Right lobe of liver (tissue), 6 donors: ENCODE measurements at places on chromosomes 6 and 20.

- DNase-seq = no peak
Measured at GRCh38 chr6:6533176-6533575, 55.3 kb upstream of the LY86 start.

GRCh38 chr6:88586371-88587149 is 376.9 kb downstream of the RNGTT start:
- DNase-seq = no peak

DNA sequence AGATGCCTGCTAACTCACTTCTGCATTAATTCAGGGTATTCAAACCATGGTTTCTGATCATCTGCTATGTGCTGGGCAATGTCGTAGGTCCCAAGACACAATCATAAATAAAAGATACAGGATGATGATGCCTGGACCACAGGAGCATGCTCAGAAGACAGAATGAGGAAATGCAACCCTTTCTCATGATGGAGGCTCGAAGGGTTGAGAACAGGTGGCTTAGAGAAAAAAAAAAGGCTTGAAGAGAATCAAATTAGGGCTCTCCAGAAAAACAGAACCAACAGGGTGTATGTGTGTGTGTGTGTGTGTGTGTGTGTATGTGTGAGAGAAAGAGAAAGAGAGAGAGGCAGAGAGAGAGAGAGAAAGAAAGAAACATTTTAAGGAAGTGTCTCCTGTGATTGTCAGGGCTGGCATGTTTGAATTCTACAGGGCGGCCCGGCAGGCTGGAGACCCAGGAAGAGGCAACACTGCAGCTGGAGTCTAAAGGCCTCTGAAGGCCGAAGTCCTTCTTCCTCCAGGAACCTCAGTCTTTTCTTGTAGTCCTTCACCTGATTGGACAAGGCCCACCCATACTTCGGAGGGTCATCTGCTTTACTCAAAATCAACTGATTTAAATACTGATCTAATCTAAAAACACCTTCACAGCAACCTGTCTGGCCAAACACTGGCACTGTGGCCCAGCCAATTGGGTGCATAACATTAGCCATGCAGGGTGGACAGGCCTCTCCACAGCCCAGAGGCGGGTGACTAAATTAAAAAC is 143.8 kb downstream of the ERMARD start:
- no peak for DNase-seq

- no peak for DNase-seq
Measured at GRCh38 chr20:34131491-34131890, 19.4 kb upstream of the EIF2S2 start.

DNA sequence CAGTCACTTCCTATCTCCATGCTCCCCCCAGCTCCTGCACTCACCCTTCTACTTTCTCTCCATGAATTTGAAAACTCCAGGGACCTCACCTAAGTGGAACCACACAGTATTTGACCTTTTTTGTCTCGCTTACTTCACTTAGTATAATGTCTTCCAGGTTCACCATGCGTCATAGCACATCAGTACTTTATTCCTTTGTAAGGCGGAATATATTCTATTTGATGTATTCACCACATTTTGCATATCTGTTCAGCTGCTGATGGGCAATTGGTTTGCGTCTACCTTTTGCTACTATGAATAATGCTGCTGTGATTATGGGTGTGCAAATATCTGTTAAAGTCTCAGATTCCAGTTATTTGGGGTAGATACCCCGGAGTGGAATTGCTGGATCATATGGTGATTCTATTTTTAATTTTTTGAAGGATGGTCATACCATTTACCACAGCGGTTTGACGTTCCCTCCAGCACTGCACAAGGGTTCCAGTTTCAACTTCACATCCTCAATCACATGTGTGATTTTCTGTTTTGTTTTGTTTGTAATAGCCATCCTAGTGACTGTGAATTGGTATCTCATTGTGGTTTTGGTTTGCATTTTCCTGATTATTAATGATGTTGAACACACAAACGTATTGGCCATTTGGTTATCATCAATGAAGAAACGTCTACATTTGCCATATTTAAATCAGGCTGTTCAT is 20.3 kb upstream of the SYNDIG1 start:
- no peak for DNase-seq

DNA sequence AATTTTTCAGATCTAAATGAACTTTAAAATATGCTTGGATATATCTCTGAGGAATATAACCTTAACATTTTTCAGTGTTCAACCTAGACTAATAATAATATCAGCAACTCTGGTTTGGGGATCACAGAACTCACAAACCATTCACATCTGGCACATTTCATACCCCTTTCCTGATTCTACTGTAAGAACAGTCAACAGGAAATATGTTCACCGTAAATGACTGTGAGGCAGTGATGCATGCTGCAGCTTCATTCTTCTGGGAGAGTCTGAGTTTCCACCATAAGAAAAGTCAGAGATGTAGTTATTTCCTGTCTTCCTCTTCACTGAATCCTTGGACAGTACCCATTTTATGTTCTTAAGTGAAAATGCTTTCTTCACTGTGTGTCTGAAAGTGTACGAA is 134.2 kb upstream of the IFNGR1 start:
- DNase-seq = no peak

GRCh38 chr6:29924731-29925130 is 17.6 kb upstream of the HLA-A start:
- DNase-seq = peak; percentile 39

DNA sequence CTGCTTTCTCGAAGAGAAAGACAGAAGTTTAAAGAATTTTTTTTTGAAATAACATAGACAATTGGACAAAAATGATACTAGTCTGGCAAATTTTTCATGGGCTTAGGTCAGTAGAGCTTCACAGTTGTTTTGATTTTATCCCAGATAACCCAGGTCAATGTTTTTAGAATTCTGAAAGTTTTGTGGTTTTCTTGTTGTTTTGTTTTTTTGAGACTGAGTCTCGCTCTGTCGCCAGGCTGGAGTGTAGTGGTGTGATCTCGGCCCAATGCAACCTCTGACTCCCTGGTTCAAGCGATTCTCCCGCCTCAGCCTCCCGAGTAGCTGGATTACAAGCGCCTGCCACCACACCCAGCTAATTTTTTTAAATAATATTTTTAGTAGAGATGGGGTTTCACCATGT is 22.8 kb downstream of the KIF13A start:
- no peak for DNase-seq

DNA sequence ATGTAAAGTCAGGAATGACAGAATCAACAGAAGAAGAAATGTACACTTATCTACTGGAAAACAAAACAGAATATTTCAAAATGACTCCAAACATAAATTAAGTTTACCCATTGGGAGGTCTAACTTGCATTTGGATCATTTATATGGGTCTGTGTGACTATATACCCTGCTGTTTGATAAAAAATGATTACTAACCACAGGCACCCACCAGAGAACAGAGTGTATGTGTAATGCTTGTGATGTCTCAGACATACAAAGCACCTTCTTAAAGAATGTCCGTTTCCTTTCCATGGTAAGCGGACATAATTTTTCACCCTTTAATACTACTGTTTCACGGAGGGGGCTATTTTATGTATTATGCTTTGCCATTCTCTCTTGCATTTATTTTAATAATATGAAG is 19.2 kb downstream of the SIM1 start:
- no peak for DNase-seq

- DNase-seq = no peak
Measured at GRCh38 chr6:156650896-156651390, 126.2 kb upstream of the ARID1B start.

DNA sequence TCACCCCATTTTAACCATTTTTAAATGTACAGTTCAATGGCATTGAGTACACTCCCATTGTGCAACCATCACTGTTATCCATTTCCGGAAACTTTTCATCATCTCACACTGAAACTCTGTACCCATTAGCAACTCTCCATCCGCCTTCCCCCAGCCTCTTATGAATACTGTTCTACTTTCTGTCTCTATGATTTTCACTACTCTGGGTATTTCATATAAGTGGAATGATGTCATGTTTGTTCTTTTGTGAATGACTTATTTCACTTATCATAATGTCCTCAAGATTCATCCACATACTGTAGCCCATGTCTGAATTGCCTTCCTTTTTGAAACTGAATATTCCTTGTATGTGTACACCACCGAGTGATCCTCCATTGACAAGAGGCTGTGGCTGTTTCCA is 92.9 kb upstream of the TOX2 start:
- DNase-seq = no peak

GRCh38 chr6:154370545-154370944 is 13.9 kb upstream of the IPCEF1 start:
- DNase-seq = no peak

- DNase-seq = no peak
Measured at GRCh38 chr6:74166849-74167248, 470.8 kb downstream of the CD109 start.

DNA sequence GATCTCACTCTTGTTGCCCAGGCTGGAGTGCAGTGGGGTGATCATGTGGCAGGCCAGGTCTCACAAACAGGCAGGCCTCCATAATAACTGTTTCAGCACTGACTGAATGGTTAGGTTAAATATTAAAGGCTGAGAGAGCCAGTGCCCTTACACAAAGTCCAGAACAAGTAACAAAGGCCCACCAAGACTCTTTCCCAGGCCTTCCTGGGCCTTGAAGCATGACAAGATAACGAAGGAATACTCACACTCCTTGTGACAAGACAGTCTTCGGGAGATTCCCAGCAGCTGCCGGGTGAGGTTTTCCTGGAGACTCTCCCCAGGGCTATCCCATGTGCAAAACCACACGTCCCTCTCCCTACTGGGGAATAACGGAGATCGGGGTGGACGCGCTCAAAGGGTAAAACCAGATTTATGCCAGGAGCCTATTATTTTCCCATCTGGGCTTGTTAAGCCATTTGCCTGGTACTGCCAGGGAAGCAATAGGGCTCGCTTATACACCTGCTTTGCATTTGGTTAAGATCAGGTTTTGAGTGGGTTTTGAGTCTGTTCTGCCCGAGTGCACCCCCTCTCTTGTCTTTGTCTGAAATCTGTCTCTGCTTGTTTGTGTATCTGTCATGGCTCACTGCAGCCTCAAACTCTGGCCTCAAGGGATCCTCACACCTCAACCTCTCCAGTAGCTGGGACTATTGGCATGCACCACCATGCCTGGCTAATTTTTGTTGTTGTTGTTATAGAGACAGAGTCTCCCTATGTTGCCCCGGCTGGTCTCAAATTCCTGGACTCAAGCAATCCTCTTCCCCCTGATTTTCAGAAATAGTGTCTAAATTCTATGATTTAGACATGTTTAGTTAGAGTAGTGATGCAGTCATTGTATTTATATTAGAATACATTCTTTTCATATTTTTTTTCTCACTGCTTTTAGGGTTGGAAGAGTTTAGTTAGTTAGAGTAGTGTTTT is 1.4 kb upstream of the ENPP3 start:
- no peak for DNase-seq

GRCh38 chr20:4717816-4718570 is 3.7 kb upstream of the PRND start:
- DNase-seq = no peak

GRCh38 chr6:162195441-162195840 is 532.1 kb downstream of the PRKN start:
- DNase-seq = no peak

- DNase-seq = no peak
Measured at GRCh38 chr6:111441678-111442243, 41.3 kb downstream of the REV3L start.

- no peak for DNase-seq
Measured at GRCh38 chr6:168951217-168951616, 302.4 kb downstream of the THBS2 start.

- DNase-seq = no peak
Measured at GRCh38 chr6:137696765-137697164, 170.3 kb upstream of the TNFAIP3 start.

DNA sequence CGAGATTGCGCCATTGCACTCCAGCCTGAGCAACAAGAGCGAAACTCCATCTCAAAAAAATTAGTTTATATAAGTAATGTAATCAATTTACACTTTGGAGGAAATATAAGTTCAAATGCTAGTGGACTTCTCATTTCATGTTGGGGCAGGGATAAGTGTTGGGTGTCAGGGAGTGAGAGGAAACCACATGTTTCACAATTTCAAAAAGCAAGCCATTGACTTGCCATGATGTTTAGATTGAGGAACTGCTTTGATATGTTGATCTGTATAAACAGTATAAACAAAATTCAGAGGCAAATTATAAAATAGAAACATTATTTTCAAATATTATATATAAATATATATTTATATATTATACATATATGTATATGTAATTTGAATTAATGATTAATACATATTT is 42.7 kb downstream of the FILIP1 start:
- no peak for DNase-seq

DNA sequence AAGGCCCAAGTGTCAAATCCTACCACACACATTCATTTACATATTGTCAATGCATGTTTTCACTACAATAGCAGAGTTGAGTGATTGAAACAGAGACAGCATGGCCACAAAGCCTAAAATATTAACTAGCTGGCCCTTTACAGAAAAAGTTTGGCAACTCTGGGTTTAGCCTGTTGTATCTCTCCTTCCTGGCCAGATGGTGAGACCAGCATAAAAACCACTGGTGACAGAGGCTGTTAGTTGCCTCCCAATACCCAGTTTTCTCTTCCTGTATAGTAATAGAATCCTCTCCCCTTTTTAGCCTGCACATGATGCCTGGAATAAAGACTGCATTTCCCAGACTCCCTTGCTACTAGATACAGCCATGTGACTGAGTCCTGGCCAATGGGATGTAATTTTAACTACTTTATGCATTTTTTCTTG is 100.0 kb upstream of the TAB2 start:
- DNase-seq = no peak

DNA sequence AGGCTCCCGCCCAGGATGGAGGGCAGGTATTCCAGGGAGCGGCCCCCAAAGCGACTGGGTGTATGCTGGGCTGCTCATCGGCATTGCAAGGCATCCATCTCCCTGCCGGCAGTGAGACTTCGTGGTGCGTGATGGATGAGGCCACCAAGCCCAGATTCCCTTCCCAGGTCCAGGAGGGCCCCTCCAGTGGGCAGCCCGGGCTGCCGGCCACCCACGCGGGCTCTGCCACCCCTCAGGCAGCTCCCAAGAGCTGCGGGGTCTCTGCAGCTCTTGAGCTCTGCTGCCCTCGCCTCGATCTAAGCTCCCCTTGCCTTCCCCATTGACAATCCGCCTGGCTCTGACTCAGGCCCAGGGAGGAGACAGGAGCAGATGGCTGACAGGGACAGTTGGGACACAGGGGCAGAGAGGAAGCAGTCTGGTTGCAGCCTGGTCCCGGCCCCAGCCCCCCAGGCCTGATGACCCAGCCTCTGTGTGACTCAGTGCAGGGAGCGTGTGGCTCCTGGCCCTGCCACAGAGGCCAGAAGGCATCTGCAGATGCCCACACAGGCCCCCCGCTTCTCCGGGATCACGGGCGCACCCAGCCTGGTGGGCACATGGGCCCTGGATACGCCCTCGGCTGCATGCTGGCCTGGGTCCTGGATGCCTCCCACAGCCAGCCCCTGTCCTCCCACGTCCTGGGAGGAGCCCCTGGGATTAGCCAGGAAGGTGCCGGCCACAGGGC is 33.0 kb downstream of the SLCO4A1 start:
- no peak for DNase-seq

DNA sequence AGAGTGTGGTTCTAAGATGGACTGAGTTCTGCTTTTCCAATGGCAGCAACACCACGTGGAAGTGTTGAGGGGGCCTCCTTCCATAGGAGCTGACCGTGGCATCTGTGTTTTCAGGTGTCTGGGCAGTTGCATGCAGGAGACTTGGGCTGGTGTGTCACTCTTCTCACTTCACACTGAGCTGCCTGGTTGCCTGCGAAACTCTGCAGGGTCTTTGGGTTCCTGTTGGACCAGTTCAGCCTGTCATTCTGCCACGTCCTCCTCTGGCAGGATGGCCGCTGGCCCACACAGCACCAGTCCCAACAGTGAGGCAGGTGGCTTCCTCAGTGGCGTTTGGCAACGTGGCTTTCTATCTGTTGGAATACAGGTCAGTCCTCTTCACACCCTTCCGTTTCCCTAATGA is 16.1 kb upstream of the UNC93A start:
- DNase-seq = no peak

GRCh38 chr6:29552512-29553051 is 7.0 kb downstream of the UBD start:
- no peak for DNase-seq
